Hematopoietic multipotent progenitor cell treated with erythropoietin and hydrocortisone succinate and interleukin-3 and kit ligand, for 4 days (in vitro differentiated cells): ENCODE measurements at places on chromosomes 1 and 21.
A peak's percentile ranks its signal among the peaks of the same experiment; 100 is the strongest.

- no peak for DNase-seq
Measured at GRCh38 chr1:228315945-228316588, 90.6 kb downstream of the TRIM11 start.

DNA sequence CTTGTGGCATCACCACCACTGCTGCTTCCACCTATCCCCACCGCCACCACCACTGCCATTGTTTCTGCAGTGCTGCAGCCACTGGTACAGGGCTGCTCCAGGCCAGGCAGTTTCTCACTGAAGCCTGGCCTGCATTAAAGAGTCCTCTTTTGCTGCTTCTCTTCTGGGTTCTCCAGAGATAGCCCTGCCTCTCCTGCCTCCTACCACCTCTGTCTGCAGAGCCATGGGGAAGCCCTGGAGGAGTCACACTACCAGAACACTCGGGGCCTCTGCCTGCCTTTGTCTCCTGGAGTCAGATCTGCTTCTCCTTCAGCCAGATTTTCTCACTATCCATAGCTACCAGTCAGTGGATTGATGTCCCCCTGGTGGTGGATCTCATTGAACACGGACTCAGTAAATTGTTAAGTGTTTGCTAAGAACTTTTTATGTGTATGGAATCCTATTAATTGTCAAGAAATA, 37.7 kb upstream of the DDAH1 start:
- peak; percentile 70 for DNase-seq

GRCh38 chr1:78790174-78790573, 140.5 kb downstream of the IFI44 start:
- DNase-seq, result no peak

DNA sequence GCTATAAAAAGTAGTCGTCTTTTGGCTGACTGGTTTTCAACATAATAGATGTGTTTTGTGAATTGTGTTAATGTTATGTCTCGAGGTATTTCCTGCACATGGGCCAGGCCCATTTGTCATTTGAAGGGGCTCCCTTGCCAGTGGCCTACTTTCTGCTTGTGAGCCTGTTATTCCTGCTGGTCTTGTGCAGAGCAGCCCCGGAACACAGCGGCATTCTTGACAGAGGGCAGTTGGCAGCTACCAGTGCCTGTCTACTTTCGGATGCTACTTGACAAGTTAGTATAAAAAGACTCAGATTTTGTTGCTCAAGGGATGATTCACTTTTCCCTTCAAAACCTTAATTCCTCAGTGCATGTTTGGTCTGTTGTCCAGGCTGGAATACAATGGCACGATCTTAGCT, 28.5 kb downstream of the PGM1 start:
- DNase-seq, result no peak

DNA sequence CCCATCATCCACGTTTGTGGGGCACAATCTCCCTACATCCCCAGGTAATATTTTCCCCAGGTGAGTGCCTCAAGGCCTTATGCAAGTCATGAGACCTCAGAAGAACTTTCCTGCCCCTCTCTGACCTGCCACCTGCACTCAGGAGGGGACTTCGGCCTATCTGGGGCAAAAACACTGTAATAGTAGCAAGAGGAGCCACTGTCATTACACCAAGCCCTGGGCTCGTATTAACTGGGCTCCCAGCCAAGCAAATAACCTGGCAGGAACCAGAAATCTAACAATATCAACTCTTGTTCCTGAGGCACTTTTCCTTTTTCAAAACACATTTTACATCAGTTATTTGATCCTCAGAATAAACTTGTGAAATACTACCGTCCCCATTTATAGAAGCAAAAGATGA, 30.9 kb downstream of the LAMB3 start:
- no peak for DNase-seq

DNA sequence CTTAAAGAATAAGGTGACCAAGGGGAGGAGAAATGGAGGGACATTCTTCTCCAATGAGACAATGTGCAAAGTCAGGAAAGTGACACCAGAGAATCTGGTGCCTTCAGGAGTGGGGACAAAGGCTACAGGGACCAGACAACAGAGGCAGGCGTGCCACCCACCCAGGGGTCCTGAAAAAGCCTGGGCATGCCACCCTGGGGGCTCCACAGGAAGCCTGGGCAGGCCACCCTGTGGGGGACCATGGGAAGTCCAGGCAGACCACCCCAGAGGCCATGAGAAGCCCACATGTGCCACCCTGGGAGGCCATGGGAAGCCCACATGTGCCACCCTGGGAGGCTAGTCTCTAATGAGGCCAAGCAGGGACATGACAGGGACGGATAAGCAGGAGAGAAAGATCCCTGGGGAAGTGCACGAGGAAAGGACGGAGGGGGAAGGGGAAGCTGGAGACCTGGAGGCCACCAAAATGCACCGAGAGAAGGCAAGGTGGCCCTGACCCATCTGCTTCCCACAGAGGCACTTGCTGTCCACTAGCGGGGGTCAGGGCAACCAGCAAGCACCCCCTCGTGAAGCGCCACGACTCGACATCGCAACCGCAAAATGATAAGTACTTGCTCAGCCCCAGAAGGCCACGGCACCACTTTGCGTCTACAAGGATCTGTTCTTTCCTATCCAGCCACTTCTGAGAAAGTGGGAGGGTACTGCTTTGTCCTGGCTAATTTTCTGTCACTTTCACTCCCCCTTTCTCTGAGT, 7.2 kb upstream of the PDE9A start:
- DNase-seq, result no peak

GRCh38 chr21:35002879-35003722, 46.0 kb downstream of the RUNX1 start:
- DNase-seq, result peak; percentile 88

DNA sequence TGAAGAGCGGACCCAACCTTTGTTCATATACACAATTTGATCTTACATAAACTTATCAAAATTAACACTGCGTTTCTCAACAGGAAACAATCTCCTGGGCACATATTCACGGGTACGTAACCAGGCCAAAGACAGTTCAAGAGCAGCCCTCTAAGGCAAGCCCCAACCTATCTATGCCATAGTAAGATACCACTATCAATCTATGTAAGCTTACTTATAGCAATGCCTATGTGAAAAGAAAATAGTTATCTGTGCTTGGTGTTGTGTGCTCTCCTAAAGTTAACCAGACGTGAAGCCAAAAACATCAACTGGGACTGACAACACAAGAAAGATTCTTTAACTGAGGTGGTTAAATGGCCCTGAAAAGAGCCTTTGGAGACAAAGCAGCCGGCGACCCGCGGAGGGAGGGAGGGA, 49.4 kb upstream of the BOLA1 start:
- peak; percentile 69 for DNase-seq

DNA sequence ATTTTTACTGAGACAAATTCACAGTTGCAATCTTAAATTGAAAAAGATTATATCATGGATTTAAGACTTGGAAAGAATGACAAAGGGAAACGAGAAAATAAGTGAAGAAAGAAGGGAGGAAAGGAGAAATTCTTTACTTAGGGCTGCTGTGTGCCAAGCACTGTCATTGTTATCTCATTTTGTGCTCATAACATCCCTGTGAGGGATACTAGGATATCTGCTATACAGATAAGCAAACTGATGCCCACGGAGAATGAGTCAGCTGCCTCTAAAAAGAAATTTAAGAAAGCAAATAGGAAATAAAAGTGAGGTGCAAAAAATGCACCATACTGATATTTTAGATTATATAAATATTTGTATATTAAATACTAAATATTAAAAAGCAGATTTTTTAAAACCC, 183.6 kb upstream of the NR5A2 start:
- DNase-seq, result peak; percentile 75
